ENCODE measurements at places on chromosomes 13 and 19.

DNA sequence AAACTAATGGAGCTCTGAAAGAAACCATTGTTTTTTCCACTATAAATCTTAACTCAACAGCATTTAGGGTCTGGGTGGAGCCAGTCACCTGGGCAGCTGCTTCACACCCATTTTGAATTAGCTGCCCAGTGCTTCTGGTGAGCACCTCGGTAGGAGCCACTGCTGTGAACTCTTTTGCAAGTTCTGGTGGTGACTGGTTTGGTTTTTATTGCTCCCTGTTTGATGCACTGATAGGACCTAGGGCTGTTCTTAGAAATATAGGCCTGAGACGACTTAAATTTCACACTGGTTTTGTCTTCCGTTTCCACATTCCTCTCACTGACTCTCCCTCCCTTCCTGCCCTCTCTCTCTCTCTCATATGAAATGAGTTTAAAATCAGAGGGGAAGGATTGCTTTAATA lies 103.9 kb downstream of the GGACT start:
- no peak for DNase-seq

DNA sequence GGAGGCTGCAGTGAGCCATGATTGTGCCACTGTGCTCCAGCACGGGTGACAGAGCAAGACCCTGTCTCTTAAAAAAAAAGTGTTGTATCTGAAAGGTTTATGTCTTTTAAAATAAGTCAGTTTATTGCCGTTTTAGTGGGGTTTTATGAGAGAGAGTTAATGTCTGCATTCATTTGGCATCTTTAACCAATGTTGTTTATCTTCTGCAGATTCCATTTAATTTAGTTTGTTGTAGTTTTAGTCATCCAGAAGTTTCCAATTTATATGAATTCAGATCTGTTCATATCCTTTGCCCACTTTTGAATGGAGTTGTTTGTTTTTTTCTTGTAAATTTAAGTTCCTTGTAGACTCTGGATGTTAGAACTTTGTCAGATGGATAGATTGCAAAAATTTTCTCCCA lies 36.7 kb upstream of the LPAR6 start:
- DNase-seq = no peak

DNA sequence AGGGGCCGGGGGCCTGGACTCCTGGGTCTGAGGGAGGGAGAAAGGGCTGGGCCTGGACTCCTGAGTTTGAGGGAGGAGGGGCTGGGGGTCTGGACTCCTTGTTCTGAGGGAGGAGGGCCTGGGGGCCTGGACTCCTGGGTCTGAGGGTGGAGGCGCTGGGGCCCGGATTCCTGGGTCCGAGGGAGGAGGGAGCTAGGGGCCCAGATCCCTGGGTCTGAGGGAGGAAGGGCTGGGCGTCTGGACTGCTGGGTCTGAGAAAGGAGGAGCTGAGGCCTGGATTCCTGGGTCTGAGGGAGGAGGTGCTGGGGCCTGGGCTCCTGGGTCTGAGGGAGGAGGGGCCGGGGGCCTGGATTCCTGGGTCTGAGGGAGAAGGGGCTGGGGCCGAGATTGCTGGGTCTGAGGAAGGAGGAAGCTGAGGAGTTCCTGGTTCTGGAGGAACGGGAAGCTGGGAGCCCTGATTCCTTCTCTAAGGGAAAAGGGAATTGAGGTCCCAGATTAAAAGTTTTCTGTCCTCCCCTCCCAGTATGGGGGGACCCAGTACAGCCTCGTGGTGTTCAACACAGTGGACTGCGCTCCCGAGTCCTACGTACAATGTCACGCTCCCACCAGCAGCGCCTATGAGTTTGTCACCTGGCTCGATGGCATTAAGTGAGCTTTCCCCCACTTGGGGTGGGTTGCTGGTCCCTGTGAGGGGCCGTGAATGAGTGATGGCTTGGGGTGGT lies 721 bp downstream of the MED25 start:
- no peak for DNase-seq

GRCh38 chr19:43672061-43672679 lies 2.2 kb upstream of the PLAUR start:
- no peak for DNase-seq

- no peak for DNase-seq
Observed at GRCh38 chr19:57816652-57817051, 1.9 kb upstream of the ZNF552 start.

DNA sequence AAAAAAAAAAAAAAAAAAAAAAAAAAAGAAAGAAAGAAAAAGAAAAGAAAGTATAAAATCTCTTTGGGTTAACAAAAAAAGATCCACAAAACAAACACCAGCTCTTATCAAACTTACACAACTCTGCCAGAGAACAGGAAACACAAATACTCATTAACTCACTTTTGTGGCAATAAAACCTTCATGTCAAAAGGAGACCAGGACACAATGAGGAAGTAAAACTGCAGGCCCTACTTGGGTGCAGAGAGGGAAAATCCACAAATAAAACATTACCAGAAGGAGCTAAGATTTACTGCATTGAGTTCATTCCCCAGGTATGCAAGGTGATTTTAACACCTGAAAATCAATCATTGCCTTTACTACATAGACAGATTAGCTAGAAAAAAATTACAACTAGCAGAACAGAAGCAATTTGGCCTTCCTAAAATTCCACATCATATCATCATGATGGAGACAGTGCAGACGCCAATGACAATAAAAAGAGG lies 9.6 kb upstream of the CEACAM5 start:
- no peak for DNase-seq

DNA sequence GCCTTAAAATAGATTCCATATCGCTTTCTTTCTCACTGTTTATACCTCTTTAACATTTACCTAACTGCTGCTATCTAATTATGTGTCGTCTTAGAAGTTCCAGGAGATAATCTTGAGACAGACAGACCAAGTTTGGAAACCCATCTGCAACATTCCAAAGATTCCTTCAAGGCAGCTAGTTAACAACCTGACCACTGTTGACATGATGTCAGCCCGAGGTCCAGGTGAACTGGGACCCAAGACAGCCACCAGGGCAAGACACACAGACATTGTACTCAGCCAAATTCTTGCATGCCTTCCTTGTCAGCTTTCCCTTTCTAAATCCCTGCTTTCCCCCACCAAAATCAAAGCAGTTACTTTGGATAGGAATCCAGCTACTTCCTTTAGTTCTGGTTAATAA lies 1476.5 kb upstream of the PRR20A start:
- DNase-seq = no peak

GRCh38 chr13:25973576-25973975 lies 78.2 kb downstream of the SHISA2 start:
- no peak for DNase-seq

DNA sequence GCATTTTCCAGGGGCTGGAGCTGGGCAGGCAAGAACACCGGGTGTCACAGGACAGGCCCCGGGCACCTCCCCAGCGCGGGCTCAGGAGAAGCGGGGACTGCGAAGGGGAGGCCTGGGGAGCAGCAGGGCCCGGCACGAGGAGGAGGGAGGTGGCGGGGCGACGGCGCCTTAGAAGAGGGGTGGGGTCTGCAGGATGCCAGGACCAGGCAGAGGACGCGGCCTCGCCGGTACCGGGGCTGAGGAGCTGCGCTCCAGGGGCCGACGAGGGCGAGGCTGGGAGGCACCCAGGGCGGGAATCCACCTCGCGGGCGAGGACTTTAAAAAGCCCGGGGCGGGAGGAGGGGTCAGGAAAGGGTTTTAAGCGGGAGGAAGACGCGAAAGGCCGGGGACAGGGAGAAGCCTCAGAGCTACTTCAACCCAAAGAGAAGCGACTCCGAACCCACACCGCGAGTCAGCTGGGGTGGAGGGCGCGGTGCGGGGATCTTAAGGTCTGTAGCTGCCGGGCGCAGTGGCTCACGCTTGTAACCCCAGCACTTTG lies 665 bp downstream of the ZNF347 start:
- no peak for DNase-seq

- peak; percentile 69 for DNase-seq
Observed at GRCh38 chr13:79631051-79631659, 150.2 kb downstream of the NDFIP2 start.

DNA sequence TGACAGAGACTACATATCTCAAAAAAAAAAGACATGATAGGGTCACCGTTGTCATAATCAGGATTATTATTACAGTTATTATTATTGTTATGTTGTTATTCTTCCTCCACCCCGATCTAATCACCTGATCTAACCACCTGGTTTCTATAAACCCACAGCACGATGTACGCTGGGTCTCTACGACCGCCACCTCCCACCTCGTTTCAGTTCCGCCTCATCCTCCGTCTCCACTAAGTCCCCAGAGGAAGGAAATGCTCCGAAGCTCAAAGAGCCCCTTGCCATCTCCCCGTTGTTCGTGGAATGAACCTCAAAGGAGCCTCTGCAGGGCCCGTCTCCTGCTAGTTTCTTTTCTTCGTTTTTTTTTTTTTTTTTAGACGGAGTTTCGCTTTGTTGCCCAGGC lies 15.9 kb upstream of the MEIS3 start:
- no peak for DNase-seq

All from RKO (cell line).